ENCODE measurements at places on chromosomes 1 and 21.

GRCh38 chr1:75786901-75787493 lies 941 bp downstream of the RABGGTB start:
- no peak for DNase-seq

- DNase-seq, result no peak
Observed at GRCh38 chr1:42479621-42480020, 16.5 kb downstream of the CCDC30 start.

GRCh38 chr1:11434926-11435325 lies 44.0 kb upstream of the DISP3 start:
- no peak for DNase-seq

DNA sequence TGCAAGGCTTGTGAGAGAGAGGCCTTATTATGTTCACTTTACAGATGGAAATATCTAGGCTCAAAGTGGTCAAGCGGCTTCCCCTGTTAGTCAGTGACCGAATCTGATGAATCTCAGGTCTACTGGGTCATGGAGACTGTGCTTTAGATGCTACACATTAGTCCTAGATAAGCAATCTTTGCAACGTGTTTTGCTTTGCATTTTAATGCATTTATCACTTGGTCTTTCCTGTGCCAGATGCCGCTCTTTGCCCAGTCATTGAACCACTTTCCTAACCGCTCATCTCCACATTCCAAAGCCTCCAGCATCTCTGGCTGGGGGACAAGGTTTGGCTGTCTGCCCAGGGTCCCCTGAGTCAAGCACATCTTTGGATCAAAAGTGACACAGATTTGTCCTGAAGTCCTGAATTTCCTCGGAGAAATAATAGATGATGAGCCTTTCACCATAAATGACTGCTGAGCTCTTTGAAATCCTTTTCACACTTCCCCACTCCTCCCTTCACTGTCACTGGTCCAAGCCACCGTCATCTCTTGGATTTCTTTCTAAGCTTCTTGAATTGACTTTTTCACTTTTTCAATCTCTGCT lies 96.0 kb upstream of the USP24 start:
- DNase-seq, result no peak

Data from stimulated activated CD4-positive, alpha-beta T cell treated with anti-CD3 and anti-CD28 coated beads, TNF-alpha, amount 100 ng/mL, for 1 hour (primary cell).